Hepatocyte (in vitro differentiated cells): ENCODE measurements at places on chromosomes 7 and 10. TPM values are rescaled to one million over a fixed set of nuclear protein-coding genes. Genes with fewer than 3 reads are reported as not detected.

DNA sequence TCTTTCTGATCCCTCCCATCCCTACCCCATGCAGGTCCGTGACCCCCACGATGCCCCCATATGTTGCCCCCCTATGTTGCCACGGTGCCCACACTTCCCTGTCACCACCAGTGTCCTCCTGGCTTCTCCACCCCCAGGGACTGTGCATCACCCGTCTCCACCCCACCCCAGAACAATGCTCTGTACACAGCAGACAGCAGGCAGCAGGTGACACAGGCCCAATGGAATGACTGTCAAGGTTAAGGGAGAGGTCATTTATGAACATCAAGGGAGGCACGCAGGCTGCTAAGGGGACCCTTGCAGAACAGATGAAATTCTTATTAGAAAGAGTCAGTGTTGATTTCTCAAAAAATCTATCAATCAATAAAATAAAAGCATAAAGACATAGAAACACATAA, 71.5 kb downstream of the PARP12 start:
- H3K4me1 ChIP-seq: peaks cover 7% of the 10 kb centered on the region
- H3K27me3 ChIP-seq: no peaks in the 10 kb centered on the region
- H3K4me3 ChIP-seq: no peak overlapping the region
- DNase-seq: no peak

DNA sequence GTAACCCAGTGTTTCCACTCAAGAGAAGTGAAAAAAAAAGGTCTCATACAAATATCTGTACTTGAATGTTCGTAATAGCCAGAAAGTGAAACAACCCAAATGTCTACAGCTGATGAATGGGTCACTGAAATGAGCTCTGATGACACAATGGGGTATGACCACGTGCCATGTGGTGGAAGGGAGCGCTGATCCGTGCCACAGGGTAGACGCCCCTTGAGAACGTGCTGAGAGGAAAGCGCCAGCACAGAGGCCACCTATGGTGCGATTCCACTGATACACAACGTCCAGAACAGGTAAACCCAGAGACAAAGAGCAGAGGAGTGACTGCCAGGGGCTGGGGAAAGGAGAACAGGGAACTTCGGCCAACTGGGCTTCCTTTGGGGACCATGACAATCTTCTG, 50.3 kb downstream of the MAD1L1 start:
- no peaks in the 10 kb centered on the region for H3K27me3 ChIP-seq
- H3K27ac ChIP-seq: no peak overlapping the region

GRCh38 chr7:46291601-46292150, 370.6 kb upstream of the IGFBP3 start:
- peaks cover 22% of the 10 kb centered on the region for H3K4me1 ChIP-seq
- H3K36me3 ChIP-seq: no peaks in the 10 kb centered on the region
- peak; percentile 29 for DNase-seq
- peak overlapping the region; percentile 80 for H3K27ac ChIP-seq

- H3K36me3 ChIP-seq: no peaks in the 10 kb centered on the region
- DNase-seq: peak; percentile 41
- no peak overlapping the region for H3K4me3 ChIP-seq
- H3K27me3 ChIP-seq: peaks cover 6% of the 10 kb centered on the region
Observed at GRCh38 chr7:143002106-143002505, 24.8 kb downstream of the OR9A2 start.

- DNase-seq: no peak
- H3K27ac ChIP-seq: no peak overlapping the region
- no peaks in the 10 kb centered on the region for H3K4me1 ChIP-seq
- H3K27me3 ChIP-seq: no peaks in the 10 kb centered on the region
Observed at GRCh38 chr7:28245123-28245878, 64.7 kb upstream of the JAZF1 start.

DNA sequence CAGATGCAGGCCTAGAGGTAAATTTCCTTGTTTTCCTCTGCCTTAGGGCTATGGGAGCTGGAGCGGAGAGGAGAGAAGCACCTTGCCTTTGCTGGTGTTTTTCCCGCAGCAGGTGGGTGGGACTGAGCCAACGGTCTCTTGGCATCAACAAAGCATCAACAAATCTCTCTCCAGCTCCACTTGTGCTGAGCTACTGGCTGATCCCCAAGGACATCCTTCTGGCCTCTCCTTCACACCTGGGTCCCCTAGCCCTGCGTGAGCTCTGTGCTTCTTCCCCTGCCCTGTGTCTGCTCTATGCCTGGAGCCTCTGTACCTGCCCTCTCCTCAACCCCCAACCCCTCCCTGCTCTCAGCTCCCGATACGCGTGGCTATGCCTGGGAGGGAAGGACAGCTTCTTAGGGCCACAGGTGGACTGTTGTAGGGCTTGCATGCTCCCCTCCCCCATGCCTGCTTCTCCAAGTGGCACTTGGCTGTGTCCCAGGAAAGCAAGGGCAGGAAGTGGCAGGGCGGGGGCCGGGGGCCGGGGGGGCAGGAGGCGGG, 3.2 kb upstream of the CLDN4 start:
- no peaks in the 10 kb centered on the region for H3K36me3 ChIP-seq
- H3K4me3 ChIP-seq: no peak overlapping the region
- H3K4me1 ChIP-seq: peaks cover 45% of the 10 kb centered on the region
- peak overlapping the region; percentile 99 for H3K27ac ChIP-seq
- peak; percentile 88 for DNase-seq
- no peaks in the 10 kb centered on the region for H3K27me3 ChIP-seq

- DNase-seq: peak; percentile 86
- no peaks in the 10 kb centered on the region for H3K36me3 ChIP-seq
- H3K27me3 ChIP-seq: no peaks in the 10 kb centered on the region
- H3K27ac ChIP-seq: peak overlapping the region; percentile 87
- no peak overlapping the region for H3K4me3 ChIP-seq
Observed at GRCh38 chr10:21336476-21337170, 188.9 kb downstream of the SKIDA1 start.

- H3K4me1 ChIP-seq: no peaks in the 10 kb centered on the region
- no peak overlapping the region for H3K27ac ChIP-seq
- no peaks in the 10 kb centered on the region for H3K27me3 ChIP-seq
- H3K4me3 ChIP-seq: no peak overlapping the region
Observed at GRCh38 chr7:132643302-132643701, 67.0 kb upstream of the PLXNA4 start.

DNA sequence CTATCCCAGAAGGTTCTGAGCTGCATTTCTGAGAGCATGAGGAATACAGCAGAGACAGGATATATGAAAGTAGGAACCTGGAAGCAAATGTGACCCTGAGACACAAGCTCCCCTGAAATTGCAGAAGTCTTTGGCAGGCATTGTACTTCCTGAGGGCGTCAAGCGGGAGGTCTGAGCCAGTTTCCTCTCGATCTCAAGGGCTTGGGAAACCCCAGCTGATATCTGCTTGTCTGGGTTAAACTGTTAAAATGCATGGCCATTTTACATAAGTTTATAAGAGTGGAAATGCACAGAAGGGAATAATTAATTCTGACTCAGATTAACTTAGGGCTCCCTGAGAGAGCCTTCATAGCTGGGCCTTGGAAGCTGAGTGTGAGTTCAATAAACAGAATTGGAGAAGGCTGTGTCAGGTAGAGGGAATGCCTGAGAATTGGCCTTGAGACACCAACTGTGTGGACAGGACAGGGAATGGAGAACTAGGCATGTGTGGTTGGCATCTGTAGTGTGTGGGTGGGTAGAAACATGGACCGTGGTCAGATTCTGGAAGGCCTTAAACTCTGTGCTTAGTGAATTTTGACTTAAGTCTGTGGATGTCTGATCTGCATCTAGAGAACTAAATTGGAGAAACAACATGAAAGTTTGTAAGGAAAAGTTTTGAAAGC, 53.3 kb downstream of the WIPF3 start:
- DNase-seq: no peak
- peaks cover 33% of the 10 kb centered on the region for H3K4me1 ChIP-seq
- H3K36me3 ChIP-seq: no peaks in the 10 kb centered on the region
- H3K27me3 ChIP-seq: no peaks in the 10 kb centered on the region
- H3K4me3 ChIP-seq: no peak overlapping the region
- H3K27ac ChIP-seq: no peak overlapping the region

DNA sequence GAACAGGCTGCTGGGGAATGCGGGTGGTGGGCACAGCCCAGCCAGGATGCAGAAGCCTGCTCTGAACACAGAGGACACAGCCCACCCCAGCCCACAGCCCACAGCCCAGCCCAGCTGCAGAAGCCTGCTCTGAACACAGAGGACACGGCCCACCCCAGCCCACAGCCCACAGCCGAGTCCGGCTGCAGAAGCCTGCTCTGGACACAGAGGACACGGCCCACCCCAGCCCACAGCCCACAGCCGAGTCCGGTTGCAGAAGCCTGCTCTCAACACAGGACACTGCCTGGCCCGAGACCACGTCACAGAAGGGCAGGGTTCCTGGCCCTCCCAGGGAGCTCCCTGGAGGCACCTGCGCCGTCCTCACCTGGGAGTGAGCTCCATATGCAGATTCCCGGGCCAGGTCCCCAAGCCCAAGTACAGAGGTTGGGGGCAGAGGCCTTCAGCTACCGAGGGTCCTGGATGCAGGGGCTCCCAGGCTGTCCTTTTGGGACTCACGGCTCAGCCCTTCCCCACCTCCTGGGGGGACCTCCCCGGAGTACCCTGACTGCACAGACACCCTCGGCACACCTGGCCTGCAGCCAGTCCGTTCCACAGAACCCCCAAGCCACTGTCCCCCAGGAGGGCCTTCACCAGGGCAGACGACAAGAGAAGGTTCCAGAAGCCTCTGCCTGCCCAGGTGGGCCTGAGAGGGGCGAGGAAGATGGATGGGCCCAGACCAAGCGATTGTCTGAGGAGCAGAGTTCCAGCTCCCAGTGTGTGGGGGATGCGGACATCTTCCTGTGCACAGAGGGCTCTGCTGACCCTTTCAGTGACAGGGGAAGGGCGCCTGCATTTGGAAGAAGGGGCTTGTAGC, 23.7 kb upstream of the FOXL3 start:
- no peak overlapping the region for H3K27ac ChIP-seq
- H3K36me3 ChIP-seq: no peaks in the 10 kb centered on the region
- no peaks in the 10 kb centered on the region for H3K4me1 ChIP-seq
- no peak for DNase-seq
- H3K27me3 ChIP-seq: no peaks in the 10 kb centered on the region

The ARHGAP12 gene
- 55.6 and 56.8 TPM in 2 replicates for total RNA-seq

The ADAM22 gene
- total RNA-seq: 9.8 and 10.3 TPM in 2 replicates

The MMD2 gene
- total RNA-seq: not detected in 2 replicates

The CALML3 gene
- not detected in 2 replicates for total RNA-seq
